Stimulated activated CD8-positive, alpha-beta memory T cell treated with anti-CD3 and anti-CD28 coated beads, Interleukin-4, amount 100 ng/mL, for 1 hour (primary cell): ENCODE measurements at places on chromosomes 1 and 21.

GRCh38 chr1:216210081-216210480, 213.2 kb downstream of the USH2A start:
- no peak for DNase-seq

GRCh38 chr1:58618303-58618702, 41.3 kb upstream of the TACSTD2 start:
- no peak for DNase-seq

- no peak for DNase-seq
These were observed 3.2 kb upstream of the PARS2 start for GRCh38 chr1:54767526-54767925.

DNA sequence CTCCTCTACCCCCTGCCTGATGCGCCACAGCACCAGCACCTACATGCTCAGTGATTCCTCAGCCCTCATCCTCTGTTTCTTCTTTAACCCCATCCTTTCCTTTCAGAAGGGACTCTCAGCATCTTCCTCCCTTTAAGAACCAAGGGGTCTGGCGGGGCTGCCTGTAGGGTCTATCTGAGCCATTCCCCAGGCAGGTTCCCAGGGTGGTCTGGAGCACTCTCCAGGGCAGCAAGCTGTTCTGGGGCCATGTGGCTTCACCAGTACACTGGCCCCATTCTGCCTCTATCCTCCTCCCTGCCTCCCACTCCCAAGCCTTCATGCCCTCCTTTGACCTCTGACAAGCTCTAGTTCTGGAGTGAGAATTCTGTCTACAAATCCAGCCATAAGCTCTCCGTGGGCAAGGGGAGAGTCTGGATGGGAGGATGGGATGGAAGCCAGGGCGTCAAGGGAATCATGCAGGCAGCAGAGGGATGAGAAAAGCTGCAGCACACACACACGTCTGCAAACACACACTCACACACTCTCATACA, 10.4 kb downstream of the BATF3 start:
- no peak for DNase-seq

DNA sequence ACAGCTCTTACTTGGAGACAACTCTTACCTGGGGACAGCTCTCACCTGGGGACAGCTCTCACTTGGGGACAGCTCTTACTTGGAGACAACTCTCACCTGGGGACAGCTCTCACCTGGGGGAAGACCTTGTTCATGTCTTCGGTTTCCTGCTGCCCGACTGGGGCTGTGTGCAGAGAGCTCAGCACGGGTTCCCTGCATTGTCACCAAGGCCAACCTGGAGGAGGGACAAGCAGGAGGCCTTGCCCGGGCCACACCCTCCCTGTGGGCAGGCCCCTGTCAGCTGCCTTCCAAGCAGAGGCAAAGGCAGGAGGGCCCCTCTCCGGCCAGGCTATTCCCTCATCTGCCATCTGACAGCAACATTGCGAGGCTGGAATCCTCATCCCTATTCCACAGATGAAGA, at the start of gene LDLRAD1:
Gene LDLRAD1, minus strand, starts transcription at position 208 of the 400 bp plus-strand sequence. Its CDS starts 74 bp downstream, at position 134.
- no peak for DNase-seq

DNA sequence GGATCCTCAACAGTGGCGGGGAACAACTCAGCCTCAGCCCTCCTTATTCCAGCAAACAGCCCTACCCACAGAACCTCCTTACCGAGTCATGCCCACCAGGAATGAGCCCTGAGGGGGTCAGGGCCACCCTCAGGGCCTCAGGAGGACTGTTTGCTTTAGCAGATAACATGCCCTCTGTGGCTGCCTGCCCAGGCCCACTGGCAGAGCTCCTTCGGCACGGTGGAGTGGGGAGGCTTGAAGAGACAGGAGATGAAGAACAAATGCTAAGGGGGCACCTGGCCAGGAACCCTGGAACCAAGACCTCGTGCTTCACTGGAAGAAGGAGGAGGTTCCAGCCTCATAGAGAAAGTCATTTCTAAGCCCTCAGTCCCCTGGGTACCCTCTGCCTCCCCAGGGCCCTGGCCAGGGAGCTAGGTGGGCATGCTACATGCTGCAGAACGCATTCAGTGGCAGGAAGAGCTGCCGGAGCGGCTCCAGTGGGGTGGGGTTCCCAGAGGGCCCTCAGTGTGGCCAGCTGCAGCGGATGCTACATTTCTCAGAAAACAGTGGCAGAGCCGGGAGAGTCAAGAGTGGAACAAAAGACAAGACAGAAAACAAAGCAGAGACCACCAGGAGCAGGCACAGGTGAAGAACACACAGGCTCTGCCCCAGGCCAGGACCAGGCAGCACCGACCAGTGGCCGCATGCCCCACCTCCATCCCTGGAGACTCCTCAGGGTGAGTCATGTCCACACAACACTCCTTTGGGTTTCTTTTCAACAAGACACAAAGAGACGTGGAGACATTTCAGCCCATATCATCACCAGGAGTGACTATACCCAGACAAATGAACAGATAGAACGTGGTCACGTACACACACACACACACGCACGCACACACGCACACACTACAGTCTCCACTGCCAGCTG, 39.8 kb downstream of the RIMS3 start:
- no peak for DNase-seq

DNA sequence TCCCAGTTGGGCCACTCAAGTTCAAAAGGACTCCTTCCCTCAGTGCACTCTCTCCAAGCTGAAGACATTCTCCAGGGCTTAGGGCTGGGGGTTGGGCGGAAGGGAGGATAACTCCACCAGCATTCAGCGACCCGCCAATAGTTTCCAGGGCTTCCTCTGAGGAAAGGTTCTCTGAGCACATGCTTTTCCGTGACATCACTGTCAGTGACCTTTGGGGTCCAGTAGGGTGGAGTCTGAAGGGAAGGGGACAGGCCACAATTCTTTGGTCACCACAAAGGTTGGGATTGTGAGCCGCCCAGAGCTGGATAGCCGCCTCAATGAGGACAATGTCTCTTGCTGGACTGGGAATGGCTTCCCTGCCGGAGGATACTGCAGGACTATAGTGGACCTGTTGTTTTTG, 22.8 kb upstream of the RXRG start:
- DNase-seq = no peak

DNA sequence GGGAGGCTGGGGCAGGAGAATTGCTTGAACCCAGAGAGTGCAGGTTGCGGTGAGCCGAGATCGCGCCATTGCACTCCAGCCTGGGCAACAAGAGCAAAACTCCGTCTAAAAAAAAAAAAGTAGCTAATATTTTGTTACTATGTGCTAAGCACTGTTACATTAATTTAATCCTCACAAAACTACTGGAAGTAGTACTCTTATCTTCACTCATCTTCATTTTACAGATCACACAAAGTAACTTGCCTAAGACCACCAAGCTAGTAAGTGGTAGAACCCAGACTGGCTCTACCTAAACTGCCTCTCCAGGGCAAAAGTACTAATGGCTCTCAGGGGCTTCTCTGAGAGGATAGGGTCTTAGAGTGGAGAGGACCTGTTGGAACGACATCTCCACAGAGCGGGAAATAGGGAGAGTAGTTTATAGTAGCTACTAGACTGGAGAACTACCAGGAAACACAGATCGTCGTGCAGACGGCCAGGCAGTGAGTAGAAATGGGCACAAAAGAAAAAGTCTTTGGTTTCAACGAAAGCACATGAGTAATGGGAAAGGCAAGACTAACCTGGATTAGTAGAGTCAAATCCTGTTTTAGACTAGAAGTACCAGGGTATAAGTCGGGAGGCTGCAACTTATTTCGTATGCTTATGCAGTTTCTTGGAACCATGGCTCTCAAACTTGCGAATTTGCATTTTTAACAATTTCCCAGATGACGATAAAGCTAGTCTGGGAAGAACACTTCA, 1.4 kb downstream of the CLCC1 start:
- DNase-seq = no peak

DNA sequence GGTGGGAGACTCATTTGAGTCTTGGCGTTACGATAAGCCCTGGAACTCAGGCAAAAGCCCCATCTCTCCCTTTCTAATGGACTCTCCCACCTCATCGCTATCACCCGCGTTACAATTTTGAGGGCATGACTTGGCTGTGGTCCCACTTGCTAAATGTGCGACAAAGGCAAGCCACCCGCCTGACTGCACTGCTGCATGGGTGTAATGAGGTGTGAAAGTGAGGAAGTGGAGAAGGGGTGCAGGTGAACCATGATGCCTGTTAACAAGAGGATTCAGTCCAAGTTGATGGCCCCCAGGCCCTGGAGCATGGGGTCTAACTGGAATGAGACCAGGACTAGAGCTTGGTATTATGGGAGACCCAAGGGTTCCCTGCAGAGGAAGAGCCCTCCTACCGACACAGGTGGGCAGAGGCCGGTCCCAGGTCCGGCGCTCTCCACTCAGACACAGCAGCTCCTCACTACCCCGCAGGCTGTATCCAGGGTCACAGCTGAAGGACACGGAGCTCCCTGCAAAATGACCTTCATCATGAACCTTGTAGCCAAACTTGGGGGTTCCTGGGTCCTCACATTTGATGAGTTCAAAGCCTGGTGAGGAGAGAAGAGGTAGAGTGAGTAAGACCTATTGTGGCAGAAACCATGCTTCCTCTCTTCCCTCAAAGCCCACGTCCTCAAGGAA, 165.4 kb upstream of the HMGB4 start:
- no peak for DNase-seq

DNA sequence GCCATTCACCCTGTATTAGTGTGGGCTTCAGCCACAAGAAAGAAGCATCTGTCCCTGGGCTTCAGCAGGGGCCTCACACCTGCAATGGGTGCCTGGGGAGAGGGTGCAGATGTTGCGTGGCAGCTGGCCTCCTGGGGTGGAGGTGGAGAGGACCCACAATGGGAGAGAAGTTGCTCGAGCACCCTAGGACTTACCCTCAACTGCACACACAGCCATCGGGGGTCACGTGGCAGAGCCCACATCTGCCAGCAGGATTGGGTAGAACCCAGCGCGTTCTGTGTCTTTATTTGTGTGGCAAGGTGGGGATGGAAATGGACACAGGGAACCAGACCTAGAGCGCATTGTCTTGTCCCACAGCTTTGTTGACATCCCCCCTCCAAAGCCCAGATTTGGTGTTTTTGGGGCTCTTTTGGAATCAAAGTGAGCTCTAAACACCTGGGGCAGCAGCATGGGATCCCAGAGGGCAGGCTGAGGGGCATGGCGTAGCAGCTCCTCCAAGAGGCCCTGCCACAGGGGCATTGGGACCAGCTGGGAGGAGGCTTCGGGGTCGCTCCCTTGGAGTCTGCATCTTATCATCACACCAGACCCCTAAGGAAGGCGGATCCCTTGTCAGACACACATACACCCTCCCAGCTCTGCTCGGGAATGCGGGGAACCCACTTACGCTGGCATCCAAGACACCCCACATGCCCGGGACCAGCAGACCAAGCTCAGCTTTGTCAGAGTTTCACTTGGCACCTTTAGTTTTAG, 5.1 kb downstream of the ABCG1 start:
- no peak for DNase-seq

DNA sequence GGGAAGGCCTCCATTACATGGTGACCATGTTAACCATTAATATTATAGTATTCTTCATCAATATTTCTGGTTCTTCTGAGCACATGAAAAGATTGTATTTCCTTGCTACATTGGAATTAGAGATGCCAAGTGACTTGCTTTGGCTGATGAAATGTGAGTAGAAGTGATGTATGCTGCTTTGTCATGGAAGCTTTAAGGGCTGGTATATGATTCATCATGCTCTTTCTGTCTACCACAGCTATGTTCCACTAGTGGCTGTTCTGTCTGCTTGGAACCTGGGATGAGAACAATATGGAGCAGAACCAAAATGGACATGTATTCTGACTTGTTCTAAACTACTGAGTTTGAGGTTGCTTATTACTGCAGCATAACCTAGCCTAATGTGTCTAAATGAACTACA, 163.3 kb downstream of the TM2D1 start:
- no peak for DNase-seq

DNA sequence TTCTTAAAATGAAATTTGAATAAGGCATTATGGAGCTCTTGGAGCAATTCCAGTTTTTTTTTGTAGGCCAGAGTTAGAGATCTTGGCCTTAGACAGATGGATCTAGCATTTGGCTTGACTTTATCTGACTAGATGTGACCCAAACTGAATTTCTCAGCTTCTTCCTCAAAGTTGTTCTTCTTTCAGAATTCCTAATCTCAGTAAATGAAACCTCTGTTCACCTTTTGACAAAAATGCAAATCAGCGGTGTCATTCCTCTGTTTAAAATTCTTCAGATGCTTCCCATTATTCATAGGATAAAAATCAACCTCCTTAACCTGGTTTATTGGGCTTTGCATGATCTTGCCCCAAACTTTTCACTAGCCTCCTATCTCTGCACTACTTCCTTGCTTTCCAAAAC, 177.6 kb downstream of the RASAL2 start:
- no peak for DNase-seq

DNA sequence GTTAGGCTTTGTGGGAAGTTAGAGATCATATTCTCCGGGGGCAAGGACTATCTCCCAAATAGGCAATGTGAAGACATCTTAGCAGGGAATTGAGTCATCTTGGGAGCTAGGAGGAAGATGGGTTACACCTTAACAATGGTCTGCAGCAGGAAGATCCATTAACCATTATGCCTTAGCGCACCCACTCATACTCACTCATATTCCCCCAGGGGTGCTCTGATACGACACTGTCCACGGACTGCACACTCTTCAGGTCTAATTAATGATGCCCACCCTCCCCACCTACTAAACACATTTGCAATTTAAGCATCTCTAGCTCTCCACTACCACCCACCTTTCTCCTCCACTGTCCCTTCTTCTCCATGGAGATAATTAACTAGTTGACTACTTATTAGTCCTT, 857 bp upstream of the AK5 start:
- no peak for DNase-seq

DNA sequence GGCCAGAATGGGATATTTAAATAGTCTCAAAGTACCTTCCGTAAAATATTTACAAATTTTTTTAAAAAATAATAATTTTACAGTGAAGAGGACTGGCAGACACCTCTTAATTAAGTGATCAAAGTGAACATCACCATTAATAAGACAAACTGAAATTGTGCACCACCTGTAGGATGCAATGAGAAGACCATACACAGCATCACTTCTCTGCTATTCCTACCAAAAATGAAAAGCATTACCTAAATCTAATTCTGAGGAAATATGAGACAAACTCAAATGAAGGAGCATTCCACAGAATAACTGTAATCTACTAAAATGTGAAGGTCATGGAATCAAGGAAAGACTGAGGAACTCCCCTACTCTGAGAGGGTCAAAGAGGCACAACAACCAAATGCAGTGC, 68.2 kb upstream of the PRDX6 start:
- DNase-seq = no peak

GRCh38 chr1:195604287-195604686, 1004.0 kb downstream of the KCNT2 start:
- no peak for DNase-seq

DNA sequence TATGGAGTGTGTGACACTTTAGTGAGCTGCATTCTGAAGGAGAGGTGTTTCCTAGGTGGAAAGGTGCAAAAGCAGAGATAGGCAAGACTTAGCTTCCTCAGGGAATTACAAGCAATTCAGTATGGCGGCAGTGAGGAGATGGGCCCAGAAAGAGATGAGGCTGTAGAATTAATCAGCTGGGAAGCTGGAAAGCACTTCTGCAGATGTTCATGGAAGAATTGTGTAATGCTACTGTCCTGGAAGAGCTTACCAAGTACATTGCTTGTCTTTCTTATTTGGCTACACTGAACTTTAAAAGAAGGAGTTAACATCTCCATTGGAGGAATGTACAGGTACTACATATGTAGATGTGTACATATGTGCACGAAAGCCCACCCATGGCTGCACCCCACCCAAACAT, 103.7 kb upstream of the DPT start:
- no peak for DNase-seq

GRCh38 chr1:48771561-48771960, 5.1 kb downstream of the BEND5 start:
- no peak for DNase-seq
